ENCODE measurements at places on chromosomes 1 and 21.

- DNase-seq: no peak
Measured at GRCh38 chr1:85318217-85318616, 41.8 kb upstream of the BCL10 start.

DNA sequence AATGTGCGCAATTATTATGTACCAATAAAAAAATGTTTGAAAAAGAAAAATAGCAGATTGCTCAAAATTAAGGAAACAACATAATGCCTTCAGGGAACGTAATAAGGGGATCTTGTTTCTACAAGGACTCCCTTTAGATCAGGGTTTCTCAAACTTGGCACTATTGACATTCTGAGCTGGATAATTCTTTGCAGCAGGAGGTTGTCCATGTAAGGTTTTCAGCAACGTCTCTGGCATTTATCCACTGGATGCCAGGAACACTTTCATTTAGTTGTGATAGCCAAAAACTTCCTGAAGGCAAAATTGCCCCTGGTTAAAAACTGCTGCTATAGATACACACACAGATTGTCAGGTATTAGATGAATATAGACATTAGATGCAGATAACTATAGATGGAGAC is 666.7 kb upstream of the ADAMTS5 start:
- DNase-seq: no peak

- DNase-seq: no peak
Measured at GRCh38 chr1:228308628-228309325, 97.9 kb downstream of the TRIM11 start.

DNA sequence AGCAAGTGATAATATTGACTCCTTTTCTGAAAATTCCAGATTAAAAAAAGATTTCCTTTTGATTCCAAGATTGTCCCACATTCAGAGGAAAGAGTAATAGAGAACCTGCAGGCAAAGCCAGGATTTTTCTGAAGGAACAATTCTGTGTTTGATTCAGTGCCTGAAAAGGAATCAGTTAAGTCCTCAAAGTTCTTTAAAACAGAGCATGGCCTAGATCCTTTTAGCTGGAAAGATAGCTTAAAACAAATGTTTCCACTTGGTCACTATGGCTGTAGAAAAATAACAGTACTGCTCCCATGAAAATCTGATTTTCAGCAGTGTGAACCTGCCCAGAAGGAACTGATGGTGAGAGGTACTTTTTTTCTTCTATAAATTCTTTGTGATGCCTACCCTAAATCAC is 41.8 kb downstream of the HS2ST1 start:
- DNase-seq: no peak

- no peak for DNase-seq
Measured at GRCh38 chr1:111489604-111490003, 13.8 kb downstream of the ADORA3 start.

DNA sequence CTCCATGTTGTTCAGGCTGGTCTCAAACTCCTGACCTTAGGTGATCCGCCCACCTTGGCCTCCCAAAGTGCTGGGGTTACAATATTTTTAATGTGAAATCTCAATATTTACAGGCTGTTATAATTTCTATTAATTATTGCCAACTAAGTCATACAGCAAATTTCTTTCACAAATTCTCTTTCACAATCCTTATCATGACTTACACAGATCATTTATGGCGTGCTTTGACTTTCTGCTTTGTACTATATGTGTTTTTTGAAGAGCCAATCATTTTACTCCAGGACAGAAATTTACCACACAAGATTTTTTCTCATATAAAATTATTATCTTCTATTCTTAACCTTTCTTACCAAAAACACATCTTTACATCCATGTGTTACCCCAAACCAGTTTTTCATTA is 1729.9 kb downstream of the NCAM2 start:
- DNase-seq: no peak

GRCh38 chr21:28749536-28749935 is 243.1 kb downstream of the LTN1 start:
- no peak for DNase-seq

- no peak for DNase-seq
Measured at GRCh38 chr1:19647643-19648042, 3.5 kb downstream of the NBL1 start.

DNA sequence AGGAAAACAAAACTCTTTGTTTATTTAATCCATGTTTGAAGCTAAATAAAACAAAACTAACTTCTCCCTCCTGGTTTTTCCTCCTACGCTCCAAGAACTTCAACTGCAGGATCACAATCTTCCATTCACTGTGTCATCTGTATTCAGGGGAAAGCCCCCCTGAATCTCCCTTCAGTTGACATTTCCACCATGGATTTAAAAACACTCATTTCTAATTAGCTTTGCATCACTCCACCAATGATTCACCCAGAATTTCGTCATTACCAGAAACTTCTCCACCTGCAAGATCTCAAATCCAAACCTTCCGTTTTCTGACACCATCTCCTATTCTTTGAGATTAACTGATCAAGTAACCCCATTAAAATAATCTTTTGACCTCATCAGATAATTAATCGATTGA is 10.9 kb upstream of the RGS5 start:
- no peak for DNase-seq

DNA sequence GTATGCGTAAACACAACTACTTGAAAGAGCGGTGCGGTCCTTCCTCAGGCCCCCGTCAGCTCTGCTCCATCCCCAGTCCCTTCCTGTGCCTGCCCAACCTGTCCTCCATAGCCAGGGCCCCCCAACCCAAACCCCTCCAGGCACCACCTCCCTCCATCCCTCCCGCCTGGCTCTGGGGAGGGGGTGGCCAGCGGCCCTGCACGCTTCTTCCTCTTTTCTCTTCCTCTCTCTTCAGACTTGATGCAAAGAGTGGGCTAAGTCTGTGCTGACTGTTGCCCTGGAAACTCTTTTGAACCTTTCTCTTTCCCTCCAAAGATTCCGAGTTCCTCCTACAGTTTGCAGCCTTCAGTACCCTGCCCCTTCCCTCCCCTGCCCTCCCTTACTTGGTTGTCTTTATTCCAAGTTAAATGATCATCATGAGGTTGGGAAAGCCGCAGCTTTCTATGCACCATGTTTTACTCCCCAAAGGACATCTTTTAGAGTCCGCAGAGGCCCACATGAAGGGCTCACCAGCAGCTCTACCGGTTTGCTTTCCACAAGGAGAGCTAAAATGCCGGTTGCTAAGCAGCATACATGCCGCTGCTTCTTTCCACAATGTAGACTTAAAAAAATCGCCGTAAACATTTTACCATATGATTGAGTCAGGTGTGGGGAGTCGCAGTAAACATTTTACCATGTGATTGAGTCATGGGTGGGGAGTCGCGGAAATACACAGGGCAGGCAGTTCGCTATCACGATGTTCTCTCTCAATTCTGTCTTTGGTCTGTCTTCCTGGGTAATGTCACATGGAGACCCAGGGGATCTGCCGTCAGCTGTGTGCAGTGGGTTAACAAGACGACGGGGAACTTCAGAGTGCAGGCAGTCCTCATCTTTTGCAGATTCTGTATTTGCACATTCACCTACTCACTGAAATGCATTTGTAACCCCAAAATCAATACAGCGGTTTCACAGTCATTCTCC is 525.3 kb downstream of the KIF26B start:
- DNase-seq: no peak

DNA sequence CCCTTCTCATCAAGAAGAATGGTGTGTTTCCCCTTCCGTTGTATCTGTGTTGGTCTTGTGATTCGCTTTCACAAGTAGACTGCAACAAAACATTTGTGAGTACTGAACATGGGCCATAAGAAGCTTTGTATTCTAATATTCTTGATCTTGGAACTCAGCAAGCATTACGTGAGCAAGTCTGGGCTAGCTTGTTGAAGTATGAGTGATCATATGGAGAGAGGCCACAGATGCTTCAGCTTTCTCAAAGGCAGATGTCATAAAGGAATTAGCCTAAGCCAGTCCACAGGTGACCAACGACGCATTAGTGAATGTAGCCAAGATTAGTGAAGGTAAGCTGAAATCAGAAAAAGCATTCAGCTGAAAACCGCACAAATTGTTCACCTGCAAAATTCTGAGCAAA is 609.6 kb upstream of the NEGR1 start:
- DNase-seq: no peak

- no peak for DNase-seq
Measured at GRCh38 chr1:235567812-235568503, 63.7 kb upstream of the B3GALNT2 start.

DNA sequence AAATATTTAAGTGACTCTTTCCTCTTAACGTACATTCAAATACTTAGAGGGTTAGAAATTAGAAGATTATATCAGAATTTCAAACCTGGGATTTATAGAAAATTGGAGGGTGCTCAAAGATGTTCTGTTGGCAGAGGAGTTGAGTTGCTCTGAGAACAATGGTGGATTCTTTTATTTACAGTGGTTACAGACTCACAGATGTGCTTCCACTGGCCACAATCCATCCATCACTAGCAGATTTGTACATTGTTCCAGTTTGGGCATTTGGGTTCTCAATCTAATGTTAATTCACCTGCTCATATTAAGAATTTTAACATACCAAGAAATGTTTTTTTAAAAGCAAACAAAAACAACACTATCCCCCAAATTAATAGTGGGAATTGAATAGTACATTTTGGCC is 23.5 kb downstream of the DNAJC6 start:
- no peak for DNase-seq

- no peak for DNase-seq
Measured at GRCh38 chr1:10108948-10109708, 76.4 kb downstream of the UBE4B start.

DNA sequence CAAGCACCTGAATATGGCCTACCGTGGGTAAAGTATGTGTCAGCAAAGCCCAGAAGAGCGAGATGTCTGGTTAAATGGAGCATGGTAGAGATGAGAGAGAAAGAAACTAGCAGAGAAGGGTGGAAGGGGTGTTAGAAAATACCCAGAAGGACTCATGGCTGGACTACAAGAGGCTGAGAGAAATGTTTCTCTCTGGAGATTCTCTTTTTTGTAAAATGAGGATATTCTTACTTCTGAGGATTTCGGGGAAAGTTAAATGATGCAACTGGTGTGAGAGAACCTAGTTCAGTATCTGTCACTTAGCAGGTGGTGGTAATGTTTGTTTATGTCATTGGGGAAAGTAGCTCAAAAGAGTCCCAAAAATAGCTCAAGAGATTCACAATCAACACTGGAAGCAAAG is 7.2 kb upstream of the EPS15 start:
- no peak for DNase-seq

GRCh38 chr1:98556521-98557158 is 104.9 kb upstream of the SNX7 start:
- DNase-seq: no peak

GRCh38 chr1:91124989-91125417 is 103.2 kb upstream of the ZNF644 start:
- no peak for DNase-seq

DNA sequence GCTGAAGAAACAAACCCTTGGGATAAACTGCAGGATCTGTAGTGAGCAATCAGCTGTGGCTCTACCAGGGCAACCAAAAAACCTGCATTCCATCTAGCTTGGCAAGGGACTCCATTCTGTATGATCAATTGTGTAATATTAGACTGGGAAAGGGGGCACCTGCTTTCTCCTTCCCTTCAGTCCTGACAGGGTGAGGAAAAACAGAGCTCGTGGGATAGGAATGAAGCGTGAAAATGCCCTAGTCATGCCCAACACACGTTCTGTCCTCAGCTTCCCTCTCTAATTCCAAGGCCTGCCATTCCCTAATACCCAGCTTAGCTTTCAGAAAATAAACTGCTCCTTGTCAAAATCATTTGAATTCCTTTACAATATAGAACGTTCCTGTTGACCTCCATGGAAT is 442.3 kb downstream of the PLPP3 start:
- DNase-seq: no peak

GRCh38 chr1:212684076-212684475 is 15.6 kb downstream of the BATF3 start:
- no peak for DNase-seq

- DNase-seq: no peak
Measured at GRCh38 chr1:48761411-48761810, 15.3 kb downstream of the BEND5 start.

- no peak for DNase-seq
Measured at GRCh38 chr1:25817840-25818501, 1.8 kb upstream of the MTFR1L start.

- no peak for DNase-seq
Measured at GRCh38 chr21:42343963-42344510, 6.8 kb downstream of the TFF2 start.

- no peak for DNase-seq
Measured at GRCh38 chr1:186487163-186487562, 26.2 kb upstream of the PDC start.

GRCh38 chr1:179153217-179153616 is 71.3 kb downstream of the TOR3A start:
- no peak for DNase-seq

DNA sequence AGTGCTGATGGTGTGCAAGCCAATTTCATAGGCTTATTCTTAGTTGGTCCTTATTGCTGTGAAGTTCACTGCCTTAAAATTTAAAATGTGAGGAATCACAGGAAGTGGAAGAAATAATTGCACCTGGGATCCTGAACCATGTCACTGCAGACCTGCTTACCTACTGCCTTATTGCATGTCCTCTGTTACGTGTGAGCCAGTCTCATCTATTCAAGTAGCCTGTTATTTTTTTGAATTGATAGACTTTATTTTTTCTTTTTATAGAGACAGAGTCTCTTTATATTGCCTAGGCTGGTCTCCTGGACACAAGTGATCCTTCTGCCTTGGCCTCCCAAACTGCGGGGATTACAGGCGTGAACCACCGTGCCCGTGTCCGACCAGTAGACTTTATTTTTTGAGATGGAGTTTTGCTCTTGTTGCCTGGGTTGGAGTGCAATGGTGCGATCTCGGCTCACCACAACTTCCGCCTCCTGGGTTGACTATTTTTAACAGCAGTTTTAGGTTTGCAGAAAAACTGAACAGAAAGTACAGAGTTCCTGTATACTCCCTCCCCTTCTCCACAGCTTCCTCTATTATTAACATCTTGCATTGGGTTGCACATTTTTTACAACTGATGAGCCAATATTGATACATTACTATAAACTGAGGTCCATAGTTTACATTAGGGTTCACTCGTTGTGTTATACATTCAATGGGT is 14.0 kb upstream of the DISC1 start:
- no peak for DNase-seq

GRCh38 chr1:178564086-178564782 is 51.3 kb downstream of the TEX35 start:
- no peak for DNase-seq

GRCh38 chr1:151881479-151881878 is 27.8 kb downstream of the THEM4 start:
- DNase-seq: no peak

- no peak for DNase-seq
Measured at GRCh38 chr1:33655496-33655895, 183.1 kb downstream of the ZSCAN20 start.

GRCh38 chr1:94920061-94920460 is 6.8 kb downstream of the CNN3 start:
- no peak for DNase-seq

GRCh38 chr1:181556631-181557030 is 73.3 kb downstream of the CACNA1E start:
- no peak for DNase-seq

GRCh38 chr1:24968941-24969585 is 39.0 kb upstream of the RUNX3 start:
- no peak for DNase-seq

GRCh38 chr1:151990856-151991198 is 2.8 kb downstream of the S100A10 start:
- DNase-seq: no peak

All from NCI-H187 (cell line).